ENCODE measurements at places on chromosomes 1 and 21. TPM values are rescaled to one million over a fixed set of nuclear protein-coding genes. Genes with fewer than 3 reads are reported as not detected.

The B4GALT3 gene
- 33.8 TPM for polyA plus RNA-seq

The SERTAD4 gene
- polyA plus RNA-seq = 4.1 TPM

The ETNK2 gene
- 6.8 TPM for polyA plus RNA-seq

The INSRR gene
- not detected for polyA plus RNA-seq

The WDR64 gene
- polyA plus RNA-seq = not detected

The GUCA2B gene
- polyA plus RNA-seq = not detected

The SH2D5 gene
- 20.7 TPM for polyA plus RNA-seq

The MSTO1 gene
- 29.2 TPM for polyA plus RNA-seq

The CHI3L2 gene
- 0.58 TPM for polyA plus RNA-seq

The GRIK1 gene
- not detected for polyA plus RNA-seq

DNA sequence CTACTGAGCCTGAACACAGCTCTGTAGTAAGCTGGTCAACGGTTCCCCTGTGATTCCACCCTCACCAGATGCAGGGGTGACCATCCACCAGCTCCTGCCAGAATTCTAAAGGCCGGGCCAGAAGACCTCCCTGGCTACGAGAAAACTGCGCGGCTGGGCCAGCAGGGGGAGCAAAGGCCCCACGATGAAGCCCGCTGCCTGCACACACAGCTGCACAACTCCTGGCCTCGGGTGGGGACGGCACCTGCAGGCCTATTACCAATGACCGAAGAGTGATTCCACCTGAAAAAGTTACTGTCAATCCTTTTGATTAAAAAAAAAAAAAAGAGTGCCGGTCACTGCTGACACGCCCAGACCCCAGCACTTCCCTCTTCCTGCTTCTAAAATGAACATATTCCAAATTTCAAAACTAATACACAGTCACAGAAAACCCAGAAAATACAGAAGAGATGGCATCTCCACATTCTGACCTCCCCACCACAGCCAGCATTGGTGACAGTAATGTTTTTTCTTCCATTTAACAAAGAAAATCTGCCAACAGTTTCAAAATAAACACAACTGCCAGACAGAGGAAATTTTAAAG is 49.8 kb upstream of the RIPK4 start:
- peak; percentile 38 for DNase-seq

DNA sequence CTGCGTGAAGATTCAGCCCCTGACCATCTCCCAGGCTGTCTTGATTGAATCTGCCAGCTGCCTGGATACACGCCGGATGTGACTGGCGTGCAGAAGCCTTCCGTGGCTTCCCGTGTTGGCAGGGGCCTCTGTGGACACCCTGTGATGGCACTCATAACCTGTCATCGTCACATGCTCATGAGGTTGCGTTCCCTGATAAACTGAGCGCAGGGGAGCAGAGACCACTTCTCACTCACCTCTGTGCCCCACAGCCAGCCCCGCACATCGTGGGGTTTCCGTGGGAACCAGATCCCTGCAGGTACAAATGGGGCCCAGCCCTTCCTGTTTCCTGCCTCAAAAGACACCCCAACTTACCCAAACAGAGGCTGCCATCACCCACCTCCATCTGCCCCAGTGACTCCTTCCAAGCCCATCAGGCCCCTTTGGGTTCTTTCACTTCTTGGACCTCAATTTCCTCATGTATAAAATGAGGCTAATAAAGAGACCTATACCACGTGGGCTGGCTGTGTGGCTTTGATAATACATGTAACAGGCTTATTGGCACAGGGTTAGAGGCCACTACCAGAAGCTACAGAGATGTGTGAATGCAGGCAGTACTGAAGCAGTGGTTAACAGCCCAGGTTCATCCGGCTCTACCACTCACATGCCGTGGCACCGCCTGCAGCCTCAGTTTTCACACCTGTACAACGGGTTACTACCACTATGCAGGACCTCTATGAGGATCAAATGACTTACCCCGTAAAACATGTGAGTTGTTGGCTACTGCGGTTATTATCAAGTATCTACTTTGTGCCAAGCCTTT is 23.6 kb downstream of the HTR6 start:
- no peak for DNase-seq

GRCh38 chr1:180210008-180210620 is 19.9 kb upstream of the LHX4 start:
- DNase-seq = peak; percentile 81

GRCh38 chr1:227062306-227062705 is 122.2 kb downstream of the COQ8A start:
- DNase-seq = no peak

DNA sequence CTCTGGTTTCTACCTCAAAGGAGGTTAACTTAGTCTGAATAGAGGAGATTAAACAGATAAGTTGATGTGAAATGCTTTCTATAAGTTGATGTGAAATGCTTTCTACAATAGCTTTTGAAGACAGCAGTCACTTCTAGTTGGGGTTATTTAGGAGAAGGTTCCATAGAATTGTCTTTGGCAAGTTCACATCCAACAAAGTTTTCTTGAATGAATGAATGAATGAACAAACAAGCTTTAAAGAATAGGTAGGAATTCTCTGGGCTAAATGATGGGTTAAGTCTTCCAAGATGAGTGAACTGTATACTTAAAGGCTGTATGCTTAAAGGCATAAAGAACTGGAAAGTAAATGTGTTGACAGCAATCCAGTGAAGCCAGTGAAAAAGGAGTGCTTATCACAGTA is 1.9 kb downstream of the CDC73 start:
- DNase-seq = no peak

- no peak for DNase-seq
Observed at GRCh38 chr1:42674214-42674613, 8.0 kb upstream of the YBX1 start.

- DNase-seq = peak; percentile 38
Observed at GRCh38 chr1:84406346-84406861, 8.1 kb downstream of the DNASE2B start.

- DNase-seq = no peak
Observed at GRCh38 chr1:16167331-16168143, 11.7 kb upstream of the EPHA2 start.

DNA sequence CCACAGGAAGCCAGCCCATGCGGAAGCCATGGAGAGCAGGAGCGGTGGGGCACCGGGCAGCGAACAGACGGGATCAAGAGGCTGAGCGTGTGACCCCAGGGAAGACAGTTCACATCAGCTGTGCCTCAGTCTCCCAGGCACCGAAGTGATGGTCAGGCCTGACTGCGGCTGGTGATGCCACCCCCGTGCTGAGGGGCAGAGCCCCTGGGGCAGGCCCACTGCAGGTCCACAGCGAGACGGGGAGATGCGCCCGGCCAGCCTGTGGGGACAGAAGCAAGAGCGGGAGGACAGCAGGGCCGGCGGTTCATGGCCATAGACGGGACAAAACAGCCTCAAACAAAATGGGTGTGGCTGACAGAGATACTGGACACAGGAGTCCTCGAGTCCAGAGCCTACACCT is 93.8 kb downstream of the RIPK4 start:
- no peak for DNase-seq

GRCh38 chr1:79113836-79114235 is 107.3 kb upstream of the ADGRL4 start:
- no peak for DNase-seq

DNA sequence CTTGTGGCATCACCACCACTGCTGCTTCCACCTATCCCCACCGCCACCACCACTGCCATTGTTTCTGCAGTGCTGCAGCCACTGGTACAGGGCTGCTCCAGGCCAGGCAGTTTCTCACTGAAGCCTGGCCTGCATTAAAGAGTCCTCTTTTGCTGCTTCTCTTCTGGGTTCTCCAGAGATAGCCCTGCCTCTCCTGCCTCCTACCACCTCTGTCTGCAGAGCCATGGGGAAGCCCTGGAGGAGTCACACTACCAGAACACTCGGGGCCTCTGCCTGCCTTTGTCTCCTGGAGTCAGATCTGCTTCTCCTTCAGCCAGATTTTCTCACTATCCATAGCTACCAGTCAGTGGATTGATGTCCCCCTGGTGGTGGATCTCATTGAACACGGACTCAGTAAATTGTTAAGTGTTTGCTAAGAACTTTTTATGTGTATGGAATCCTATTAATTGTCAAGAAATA is 37.7 kb upstream of the DDAH1 start:
- peak; percentile 48 for DNase-seq

DNA sequence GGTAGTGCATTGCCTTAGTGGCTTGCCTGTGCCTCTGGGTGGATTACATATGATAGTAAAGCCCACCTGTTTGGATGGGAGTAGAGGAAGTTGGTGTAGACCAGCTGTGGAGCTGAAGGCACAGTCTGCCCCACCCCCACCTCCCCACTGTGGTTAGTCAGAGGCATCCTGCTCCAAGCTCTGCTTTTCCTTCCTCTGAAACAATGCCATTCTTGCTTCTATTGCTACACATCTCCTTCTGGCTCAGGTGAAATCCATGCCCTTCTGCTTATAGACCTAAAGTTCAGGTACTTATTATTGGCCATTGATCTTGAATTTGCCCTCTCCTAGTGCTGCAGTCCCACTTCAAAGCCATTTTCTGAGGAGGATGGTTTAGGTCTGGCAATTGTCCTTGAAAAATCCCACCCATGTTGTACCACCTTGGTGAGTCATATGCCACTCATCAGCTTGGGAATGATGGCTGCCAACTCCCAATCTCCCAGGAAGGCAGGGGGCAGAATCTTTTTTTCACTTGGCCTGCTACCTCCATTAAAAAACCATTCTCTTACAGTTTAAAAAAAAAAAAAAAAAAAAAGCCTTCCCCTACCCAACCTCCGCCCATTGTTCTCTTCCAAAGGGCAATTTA is 6.7 kb upstream of the TXLNA start:
- DNase-seq = peak; percentile 54

DNA sequence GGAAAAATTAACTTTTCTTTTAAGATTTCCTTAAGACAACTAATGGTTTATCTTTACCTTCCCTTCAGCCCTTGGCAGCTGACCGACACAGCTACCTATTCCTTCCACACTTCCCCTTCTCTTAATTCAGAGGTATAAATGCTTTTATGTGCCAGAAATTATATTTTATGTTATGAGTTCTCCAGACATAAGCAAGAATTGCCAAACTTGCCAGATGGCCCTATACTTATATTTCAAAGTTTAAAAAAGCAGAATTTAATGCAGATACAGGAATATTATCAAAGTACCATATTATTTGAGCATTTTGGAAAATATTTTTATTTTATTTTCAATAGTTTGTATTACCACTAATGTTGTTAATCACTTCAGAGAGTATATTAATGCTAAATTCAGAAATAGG is 445.0 kb downstream of the PTBP2 start:
- no peak for DNase-seq

- DNase-seq = no peak
Observed at GRCh38 chr1:152220166-152221163, 3.5 kb downstream of the HRNR start.

- no peak for DNase-seq
Observed at GRCh38 chr1:53295295-53295694, 32.6 kb downstream of the LRP8 start.

DNA sequence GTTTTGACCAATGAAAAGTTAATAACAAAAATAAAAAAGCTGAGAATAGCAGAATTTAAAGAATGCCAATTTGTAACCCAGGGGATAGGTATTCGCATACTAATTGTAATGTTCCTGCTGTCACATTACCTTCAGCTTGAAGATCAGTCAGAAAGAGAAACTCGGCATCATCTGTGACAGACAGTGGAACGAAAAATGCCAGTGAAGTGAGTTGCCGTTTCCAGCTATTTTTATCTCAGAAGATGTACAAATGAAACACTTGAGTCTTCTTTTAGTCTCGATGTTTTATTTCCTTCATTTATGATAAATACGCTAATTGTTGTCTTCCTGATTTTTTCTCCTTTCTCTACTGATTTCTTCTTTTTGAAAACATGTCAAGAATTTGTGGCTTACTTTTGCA is 26.1 kb downstream of the RGS21 start:
- no peak for DNase-seq

DNA sequence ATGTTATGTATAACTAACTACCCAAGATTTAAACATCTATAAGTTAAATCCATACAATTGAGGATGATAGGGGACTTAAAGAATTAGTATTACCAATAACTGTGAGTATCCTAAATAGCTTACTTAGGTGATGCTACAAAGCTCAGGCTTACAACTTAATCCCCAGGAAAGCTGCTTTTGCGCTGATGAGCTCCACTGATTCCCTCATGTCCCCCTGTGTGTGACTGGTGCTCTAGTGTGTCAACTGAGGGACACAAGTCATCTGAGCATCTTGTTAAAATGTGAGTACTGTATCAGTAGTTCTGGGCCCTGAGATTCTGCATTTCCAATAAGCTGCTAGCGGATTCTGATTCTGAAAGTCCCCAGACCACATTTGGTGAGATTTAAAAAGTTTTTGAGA is 1458.8 kb downstream of the MRPL39 start:
- no peak for DNase-seq

DNA sequence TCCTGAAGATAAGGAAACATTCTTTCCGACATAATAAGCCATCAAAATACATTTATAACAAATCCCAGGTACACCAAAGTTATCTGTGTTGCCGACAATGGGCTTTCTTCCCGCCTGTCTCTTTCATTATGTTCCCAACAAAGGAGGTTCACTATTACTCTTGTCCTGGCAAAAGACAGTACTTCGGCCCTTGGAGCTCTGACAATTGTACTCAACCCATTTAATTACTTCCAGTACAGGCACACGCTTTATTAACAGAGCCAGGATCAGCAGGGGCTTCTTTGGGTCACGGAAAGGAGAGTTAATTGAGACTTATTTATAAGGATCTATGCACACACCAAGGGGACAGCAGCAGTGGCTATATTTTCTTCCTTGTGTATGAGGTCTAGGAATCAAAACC is 46.6 kb upstream of the DUSP10 start:
- no peak for DNase-seq

- DNase-seq = no peak
Observed at GRCh38 chr1:204045430-204045829, 27.5 kb upstream of the SOX13 start.

- DNase-seq = no peak
Observed at GRCh38 chr1:162446946-162447345, 35.0 kb upstream of the SH2D1B start.

DNA sequence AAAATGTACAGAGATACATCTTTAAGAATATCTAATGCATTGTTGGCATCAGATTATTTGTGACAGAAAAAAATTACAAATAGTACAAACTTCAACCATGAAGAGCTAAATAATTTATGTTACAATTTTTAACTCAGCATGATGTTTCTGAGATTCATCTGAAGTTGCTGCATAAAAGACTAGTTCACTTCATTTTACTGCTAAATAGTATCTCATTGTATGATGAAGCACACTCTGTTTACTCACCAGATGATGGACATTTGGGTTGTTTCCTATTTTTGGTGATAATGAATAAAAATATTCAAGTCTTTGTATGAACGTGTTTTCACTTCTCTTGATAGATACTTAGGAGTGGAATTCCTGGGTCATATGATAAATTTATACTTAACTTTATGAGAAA is 20.6 kb downstream of the EGLN1 start:
- DNase-seq = no peak

DNA sequence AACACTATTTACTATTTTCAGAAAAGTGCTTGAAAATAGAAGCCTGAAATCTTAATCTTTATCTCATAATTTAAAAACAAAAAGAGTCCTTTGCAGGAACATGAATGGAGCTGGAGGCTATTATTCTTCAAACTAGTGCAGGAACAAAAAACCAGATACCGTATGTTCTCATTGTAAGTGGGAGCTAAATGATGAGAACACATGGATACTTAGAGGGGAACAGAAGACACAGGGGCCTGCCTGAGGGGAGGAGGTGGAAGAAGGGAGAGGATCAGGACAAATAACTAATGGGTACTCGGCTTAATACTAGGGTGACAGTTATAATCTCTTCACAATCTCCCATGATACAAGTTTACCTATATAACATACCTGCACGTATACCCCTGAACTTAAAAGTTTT is 176.3 kb downstream of the SDCCAG8 start:
- DNase-seq = no peak
